ENCODE measurements at places on chromosomes 2 and 18.

GRCh38 chr2:212539072-212539880, 674 bp upstream of the ERBB4 start:
- DNase-seq = no peak

DNA sequence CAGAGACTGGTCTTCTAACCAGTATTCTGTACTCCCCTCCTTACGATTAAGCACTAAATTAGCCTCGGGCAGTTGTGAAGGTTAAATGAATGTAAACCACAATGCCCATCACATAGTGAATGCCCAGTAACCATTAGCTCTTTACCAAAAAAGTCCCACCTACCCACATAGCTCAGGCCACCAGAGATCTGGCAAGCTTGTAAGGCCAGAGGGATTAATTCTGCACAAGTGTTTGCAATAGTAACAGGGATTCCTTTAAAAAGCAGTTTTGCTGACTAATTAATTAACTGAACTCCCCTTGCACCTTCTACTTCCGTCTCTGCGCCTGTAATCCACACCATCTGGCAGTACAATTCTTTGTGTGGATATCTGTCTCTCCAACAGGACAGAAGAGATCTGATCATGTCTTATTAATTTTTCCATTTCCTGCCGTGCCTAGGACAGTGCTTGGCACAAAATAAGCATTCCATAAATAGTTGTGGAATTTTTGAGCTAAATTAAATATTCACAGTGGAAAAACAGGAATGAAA, 36.2 kb upstream of the IGFBP2 start:
- no peak for DNase-seq

DNA sequence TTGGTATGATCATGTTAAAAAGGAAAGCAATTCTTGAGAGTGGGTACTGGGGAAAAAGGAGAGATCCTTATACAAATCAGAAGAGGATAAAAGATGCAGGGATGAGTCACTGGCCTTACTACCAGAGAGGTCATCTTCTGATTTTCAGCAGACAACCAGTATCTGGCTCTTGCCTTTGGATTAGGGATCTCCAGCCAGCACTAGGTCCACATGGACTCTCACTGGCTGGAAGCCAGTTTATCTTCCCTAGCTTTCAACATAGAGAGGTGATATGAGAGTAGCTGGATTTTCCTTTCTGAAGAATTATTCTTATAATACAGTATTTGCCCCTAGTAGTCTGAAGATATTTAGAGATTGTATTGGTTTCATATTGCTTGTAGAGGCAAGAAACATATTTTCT, 30.2 kb downstream of the CERKL start:
- DNase-seq = no peak

DNA sequence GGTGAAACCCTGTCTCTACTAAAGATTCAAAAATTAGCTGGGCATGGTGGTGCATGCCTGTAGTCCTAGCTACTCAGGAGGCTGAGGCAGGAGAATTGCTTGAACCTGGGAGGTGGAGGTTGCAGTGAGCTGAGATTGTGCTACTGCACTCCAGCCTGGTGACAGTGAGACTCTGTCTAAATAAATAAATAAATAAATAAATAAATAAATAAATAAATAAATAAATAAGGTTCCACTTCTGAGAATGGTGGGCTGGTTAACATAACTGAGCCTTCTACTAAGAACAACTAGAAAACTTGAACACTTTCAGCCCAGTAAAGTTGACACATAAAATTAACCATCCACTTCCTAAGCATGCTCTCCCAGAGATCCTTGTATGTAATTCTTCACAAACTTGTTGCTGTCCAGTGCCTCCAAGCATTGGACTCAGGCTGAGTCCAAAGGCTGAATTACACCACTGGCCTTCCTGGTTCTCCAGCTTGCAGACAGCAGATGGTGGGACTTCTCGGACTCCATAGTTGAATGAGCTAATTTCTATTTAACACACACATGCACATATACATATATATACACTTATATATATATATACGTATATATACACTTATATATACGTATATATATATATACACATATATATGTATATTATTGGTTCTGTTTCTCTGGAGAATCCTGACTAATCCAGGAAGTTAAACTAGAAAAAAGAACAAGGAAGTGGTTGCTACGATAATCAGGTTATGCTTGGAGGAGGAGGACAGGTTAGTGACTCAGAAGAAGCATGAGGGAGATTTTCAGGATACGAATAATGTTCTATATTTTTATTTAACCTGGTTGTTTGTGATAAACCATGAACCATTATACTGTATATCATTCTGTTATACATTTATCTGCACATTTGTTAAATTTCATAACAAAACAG, 348.8 kb downstream of the METTL4 start:
- no peak for DNase-seq

Data from activated naive CD8-positive, alpha-beta T cell treated with anti-CD3 and anti-CD28 coated beads, Interleukin-2, amount 50 U/mL, for 24 hours (primary cell).